Activated T-helper 9 cell treated with anti-CD3 and anti-CD28 coated beads, Interleukin-2, amount 50 U/mL, for 16 hours (primary cell): ENCODE measurements at places on chromosomes 12 and 14.

DNA sequence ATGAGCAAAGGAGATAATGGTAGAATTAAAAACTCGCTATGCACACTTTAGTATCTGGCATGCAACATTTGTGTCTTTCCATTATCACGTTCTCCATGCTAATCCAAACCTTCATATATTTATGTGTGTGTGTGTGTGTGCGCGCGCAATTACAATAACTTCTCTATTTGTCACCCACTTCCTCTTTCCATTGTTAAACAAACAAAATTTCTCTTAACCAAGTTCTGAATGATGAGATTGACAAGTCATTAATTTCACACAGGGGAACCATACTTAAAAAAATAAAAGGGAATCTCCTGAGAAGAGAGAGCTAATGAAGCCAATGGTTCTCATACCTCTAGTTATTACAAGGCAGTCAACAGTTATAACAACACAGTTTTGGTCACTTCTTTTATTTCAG, 575.9 kb upstream of the MDGA2 start:
- DNase-seq: no peak

- no peak for DNase-seq
These were observed 41.8 kb downstream of the DIO3 start for GRCh38 chr14:101603096-101603495.

- DNase-seq: no peak
These were observed 78.5 kb upstream of the FLRT2 start for GRCh38 chr14:85451421-85451820.

DNA sequence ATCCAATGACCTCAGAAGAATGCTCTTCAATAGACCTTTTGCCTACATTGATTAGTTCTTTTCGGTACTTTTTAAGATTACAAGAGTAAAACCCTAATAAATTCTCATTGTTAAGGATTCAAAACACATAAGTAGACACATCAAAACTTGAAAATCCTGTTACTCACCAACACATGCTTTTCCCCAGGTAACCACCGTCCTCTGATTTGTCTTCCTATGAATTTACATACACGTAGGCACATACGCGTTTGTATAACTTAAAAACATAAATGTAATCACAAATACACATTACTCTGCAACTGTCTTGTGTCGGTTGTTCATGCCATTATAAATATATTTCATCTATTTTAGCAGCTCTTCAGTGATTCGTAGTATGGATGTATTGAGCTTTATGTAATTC, 910 bp upstream of the WASHC4 start:
- no peak for DNase-seq

- peak; percentile 33 for DNase-seq
These were observed at the start of gene ITGA5 for GRCh38 chr12:54419088-54419887. Gene ITGA5 (minus strand): TSS chr12:54419266. CDS start chr12:54419198, 68 bp downstream.

GRCh38 chr12:96814200-96814599, 92.9 kb upstream of the NEDD1 start:
- DNase-seq: no peak

- no peak for DNase-seq
These were observed 134.0 kb upstream of the CPSF6 start for GRCh38 chr12:69105101-69105962.

DNA sequence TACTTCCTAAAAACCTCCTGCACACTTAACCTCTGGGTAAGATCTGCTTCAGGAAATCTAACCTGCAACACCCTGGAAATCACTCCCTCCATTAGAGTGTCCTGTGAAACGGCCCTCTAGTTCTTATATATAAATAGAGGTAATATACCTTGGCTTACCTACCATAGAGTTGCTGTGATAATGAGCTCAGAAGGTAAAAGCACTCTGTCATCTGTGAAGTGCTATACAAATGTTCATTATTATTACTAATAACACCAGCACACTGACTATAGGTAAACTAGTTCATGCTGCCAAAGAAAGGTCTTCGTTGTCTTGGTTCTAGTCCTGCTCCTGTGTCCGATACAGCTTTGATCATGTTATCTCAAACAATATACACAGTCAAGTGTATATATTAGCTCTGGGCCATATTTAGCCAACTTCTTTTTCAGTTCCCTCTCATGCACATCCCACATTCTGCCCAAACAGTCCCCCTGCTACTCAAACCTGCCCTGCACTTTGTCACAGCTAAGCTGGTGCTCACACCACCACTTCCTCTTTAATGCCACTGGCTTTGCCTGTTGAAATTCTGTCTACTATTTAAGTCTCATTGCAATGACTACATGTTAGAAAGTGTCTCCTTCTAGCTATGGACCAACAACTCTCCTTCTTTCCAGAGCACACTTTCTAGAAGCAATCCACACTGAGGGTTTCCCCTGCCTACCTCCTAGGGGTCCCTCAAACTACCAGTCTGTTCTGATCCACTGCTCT, 5.1 kb downstream of the E2F7 start:
- DNase-seq: no peak

- DNase-seq: no peak
These were observed 6.8 kb upstream of the SYNE3 start for GRCh38 chr14:95523051-95523814.

DNA sequence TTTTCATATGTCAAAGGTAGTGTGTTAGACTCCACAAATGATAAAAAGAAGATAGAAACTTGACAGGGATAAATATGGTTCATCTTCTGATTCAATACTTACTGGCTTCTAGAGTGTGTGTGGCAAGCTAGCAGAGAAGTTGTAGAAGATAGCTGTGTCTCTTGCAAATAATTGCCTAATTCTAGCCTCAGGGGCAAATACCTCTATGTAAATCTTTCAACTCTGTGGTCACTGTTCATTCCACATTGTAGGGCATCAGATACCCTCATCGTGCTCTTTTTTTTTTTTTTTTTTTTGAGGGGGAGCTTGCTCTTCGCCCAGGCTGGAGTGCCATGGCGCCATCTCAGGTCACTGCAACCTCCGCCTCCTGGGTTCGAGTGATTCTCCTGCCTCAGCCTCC, 1.7 kb downstream of the OLR1 start:
- no peak for DNase-seq

DNA sequence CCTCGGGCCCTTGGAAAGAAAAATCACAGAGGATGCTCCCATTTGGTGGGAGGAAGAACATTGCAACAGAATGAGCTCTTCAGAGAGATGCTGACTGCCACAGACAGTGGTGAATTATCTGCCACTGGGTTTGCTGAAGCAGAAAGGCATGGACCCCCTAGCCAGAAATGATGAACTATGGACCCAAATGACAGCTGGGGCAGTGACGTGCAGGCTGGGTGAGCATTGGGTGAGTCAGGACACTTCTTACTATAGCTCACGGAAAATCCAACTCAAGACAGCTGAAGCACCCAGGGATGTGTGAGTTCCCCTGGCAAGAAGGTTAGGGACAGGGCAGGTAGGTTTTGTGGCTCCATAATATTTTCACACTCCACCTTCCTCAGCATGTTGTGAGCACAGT, 993.2 kb downstream of the BCL11B start:
- DNase-seq: no peak

DNA sequence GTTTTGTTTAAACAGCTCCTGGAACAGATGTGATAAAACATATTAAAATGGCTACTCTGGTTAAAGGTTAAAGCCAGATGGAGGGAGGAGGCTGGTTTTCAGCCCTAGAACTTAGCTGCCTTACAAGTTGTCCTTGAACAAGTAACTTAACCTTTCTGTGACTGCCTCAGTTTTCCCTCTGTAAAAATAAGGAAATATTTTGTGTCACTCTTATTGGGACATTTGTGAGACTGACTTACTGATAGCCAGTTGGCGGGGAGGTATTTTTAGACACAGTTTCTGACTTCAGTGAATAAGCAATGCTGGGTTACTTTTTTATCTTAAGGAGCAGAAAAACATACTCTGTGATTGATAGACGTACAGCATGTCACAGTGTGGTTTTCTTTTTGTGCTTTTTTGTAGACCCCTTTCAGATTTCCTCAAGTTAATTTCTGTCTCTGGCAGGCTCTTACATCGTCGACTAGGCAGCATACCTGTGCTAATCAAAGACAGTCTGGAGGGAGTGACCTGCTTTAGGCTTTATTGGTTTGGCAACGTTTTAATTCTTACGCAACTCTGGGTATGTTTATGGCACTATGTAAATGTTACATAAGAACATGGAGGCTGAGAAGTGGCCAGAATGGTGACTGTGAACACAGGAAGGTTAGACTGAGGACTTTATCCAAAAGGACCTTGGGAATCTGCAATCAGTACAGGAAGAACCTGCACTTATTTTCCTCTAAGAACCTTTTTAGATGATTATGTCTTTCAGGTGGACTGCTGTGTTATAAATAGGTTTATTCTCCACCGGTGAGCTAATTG, 3.3 kb downstream of the ACVR1B start:
- no peak for DNase-seq

DNA sequence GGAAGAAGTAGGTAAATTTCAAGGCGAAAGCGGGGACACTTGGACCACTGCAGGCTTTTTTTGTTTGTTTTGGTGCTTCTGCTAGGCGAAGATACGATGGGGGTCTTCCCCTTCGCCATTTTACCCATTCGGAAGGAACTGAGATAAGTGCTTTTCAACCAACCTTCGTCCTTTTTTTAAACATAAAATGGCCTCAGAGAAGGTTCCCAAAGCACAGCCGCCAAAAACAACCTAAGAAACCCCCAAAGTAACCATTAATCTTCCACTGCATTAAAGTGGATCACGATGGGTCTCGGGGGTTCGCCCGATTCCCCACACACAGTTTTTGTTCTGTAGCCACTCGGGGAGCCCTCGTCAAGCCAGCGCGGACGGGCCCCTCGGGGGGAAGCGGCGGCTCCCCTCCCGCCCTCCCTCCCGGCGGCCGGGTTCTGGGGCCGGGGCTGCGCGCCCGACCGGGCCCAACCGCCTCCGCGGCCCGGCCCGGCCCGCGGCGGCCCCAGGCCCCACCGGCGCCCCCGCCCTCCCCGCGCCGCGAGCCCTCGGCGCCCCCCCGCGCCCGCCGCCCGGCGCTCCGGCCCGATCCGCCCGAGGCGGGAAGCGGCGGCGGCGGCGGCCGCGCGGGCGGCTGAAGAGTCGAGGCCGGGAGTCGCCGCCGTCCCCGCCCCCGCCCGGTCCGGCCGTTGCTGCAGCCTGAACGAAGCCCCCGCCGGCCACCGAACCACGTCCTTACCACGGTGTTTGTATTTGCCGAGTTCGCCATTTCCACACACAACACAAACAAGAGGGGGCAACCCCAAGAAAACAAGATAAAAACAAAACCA, 790 bp downstream of the GTF2A1 start:
- peak; percentile 31 for DNase-seq

DNA sequence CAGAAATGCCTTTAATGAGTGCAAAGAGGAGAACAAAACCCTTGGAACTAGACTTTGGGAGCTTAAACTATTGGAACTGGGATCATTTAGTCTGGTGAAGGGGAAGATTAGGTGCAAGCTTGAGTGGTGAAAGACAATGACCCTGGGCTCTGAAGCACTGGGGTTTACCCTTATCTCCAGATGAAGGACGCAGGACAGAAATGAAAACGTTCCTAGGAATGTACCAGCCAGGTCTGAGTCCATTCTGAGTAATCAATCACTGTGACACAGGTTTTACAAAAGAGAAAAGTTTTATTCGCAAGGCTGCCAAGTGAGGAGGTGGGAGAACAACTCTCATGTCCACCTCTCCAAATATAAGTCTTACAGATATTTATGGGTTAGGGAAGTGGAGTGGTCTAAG, 249.1 kb downstream of the LRIG3 start:
- DNase-seq: no peak

DNA sequence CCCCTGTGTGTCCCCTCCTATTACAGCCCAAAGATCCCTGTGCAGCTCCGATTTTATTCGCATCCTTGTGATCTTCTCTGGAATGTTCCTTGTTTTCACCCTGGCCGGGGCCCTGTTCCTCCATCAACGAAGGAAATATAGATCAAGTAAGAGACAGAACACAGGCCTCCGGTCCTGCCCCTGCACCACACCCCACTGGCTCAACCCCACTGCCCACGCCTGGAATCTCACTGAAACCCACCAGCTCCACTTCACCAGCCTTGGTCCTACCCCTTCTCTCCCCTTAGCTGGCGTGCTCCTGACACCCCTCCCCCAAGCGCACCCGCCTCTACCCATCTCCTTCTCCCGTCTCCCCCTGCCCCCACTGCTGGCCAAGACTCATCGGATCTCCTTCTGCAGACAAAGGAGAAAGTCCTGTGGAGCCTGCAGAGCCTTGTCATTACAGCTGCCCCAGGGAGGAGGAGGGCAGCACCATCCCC, 934 bp upstream of the TAPBPL start:
- no peak for DNase-seq

DNA sequence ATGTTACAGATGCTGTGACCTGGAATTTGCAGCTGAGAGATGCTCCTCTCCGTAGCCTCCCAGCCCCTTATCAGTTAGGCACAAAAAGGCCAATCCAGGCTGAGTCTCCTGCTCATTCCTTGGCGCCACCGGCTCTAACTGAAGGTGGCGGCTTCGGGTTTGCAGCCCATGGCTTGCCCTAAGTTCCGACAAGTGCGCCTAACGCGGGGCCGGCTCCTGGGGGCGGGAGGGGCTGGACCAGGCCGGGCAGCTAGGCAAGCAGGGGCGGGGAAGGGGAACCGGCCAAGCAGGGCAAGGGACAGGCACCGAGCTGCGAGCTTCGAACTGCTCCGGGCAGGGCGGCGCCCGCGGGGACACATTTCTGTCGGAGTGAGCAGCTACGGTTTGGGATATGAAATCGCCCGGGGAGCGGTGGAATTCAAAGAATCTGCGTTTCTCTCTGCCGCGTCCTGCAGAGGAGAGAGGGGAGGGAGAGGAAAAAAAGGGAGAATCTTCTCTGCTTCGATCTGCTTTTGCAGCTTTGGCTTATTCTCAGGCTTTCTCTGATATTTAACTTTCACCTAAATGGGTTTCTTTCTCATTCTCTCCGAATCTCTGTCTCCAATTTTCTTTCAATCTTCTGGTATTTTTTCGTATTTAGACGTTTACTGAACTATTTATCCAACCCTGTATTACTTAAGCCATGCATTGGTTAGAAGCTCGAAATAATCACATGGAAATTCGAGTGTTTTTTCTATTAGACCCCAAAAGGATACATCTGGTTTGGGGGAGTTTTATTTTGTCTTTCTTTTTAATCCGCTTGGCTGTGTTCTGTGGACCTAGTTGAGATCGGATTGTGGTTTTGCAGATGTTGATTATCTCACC, 1.6 kb upstream of the HOXC12 start:
- DNase-seq: no peak

GRCh38 chr12:128268379-128268995, 1.5 kb downstream of the TMEM132C start:
- DNase-seq: no peak

DNA sequence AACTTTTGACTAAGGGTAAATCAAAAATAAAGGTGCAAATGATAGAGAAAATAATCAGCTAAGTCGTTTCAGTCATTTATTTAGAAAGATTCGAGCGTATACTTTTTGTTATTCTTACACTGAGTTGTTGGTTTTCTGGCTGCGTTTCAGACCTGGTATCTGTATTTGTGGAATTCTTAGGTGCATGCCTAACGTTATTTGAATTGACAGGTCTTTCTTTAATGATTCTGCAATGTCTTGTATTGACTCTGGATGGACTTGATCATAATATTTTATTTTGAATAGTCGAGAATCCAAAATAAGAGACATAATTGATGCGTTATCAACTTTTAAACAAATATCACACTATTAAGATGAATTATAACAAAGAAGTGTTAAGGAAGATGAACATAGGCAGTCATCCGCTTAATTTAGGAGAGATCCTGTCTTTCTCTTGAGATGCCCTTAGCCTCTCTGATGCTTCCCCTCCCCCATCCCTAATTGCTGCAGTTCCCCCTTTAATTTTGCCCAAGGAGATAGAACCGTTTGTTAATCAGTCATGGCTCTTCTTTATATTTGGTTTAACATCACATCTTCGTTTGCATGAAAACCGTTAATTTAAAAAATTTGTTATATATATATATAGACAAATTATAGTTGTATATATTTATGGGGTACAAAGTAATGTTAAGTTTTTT, 1.8 kb downstream of the ALX1 start:
- no peak for DNase-seq
